GM12864 (cell line): ENCODE measurements at places on chromosomes 3 and 15.

DNA sequence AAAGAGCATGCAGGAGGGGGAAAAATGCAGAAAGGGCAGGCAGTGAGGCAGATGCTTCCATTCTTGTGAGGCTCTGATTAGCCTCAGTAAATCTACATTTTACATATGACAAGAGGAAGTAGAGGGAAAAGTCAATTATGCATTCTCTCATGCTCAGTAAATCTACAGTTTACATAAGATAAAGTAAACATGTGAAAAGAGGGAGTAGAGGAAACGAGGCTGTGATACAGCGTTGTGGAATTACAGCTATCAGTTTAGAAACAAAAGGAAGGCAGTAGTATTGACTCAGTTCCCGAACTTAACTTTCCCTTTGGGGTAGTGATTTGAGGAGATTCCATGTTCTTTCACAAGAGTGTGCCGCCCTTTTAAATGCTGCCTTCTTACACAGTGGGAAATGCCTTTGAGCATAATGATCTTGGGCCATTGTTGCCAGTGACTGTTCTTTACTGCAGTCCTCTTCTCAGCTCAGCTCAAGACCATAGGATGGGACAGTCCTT, 39.3 kb downstream of the OSTN start:
- no peak for DNase-seq

- DNase-seq: no peak
Measured at GRCh38 chr3:194421-194820, 2.1 kb upstream of the CHL1 start.

DNA sequence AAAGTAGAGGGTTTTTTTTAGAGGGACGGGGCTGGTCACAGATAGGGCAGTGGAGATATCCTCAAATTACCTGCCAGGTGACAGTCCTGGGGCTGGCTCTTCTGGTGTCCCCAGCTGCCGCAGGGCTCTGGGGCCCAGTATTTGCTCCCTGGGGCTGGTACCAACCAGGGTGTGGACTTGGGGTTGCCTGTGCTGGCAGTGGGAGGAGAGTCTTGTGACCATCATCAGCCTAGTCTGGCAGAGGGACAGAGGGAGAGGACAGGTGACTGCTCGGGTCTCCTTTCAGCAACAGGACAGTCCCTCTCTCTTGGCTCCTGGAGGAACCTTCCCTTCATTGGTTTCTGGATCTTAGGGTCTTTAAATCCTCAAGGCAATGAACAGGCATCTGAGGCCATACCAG, 7.9 kb upstream of the RPP14 start:
- no peak for DNase-seq

GRCh38 chr15:69161079-69161877, 843 bp downstream of the GLCE start:
- DNase-seq: no peak

- no peak for DNase-seq
Measured at GRCh38 chr3:59381282-59381681, 331.5 kb upstream of the CFAP20DC start.

- no peak for DNase-seq
Measured at GRCh38 chr3:40255532-40255931, 54.0 kb upstream of the EIF1B start.

GRCh38 chr3:53190659-53191058, 29.6 kb downstream of the PRKCD start:
- peak; percentile 76 for DNase-seq

DNA sequence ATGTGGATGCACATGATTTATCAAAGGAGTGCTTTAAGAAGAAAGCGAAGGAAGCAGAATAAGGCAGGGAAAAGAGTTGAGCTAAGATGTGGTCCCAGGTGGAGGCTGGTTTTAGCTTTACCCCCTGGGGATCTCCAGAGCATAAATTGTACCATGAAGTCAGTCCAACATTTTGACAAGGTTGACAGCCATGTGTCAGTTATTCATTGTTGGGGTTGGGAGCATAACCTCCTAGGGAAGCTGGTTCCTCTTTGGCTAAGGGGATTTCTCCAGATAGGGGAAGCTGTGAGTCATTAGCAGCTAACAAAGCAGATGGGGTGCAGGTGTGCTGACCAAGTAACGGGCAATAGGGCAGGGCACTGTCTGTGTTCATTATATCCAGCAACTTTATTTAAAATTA, 123.7 kb upstream of the IGSF10 start:
- DNase-seq: no peak

DNA sequence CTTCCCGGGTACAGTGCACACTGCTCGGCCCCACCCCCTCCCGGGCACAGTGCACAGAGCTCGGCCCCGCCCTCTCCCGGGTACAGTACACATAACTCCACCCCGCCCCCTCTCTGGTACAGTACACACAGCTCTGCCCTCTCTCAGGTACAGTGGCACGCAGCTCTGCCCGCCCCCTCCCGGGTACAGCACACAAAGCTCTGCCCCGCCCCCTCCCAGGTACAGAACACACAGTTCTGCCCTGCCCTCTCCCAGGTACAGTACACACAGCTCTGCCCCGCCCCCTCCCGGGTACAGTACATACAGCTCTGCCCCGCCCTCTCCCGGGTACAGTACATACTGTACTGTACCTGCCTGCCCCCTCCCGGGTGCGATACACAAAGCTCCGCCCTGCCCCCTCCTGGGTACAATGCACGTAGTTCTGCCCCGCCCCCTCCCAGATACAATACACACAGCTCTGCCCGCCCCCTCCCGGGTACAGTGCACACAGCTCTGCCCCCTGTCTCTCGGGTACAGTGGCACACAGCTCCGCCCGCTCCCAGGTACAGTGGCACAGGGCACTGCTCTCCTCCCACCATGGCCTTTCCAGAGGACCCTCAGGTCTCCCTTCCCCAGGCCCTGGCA, 16.4 kb upstream of the PRR20G start:
- DNase-seq: no peak

GRCh38 chr3:15822281-15822680, 24.5 kb upstream of the ANKRD28 start:
- DNase-seq: no peak

DNA sequence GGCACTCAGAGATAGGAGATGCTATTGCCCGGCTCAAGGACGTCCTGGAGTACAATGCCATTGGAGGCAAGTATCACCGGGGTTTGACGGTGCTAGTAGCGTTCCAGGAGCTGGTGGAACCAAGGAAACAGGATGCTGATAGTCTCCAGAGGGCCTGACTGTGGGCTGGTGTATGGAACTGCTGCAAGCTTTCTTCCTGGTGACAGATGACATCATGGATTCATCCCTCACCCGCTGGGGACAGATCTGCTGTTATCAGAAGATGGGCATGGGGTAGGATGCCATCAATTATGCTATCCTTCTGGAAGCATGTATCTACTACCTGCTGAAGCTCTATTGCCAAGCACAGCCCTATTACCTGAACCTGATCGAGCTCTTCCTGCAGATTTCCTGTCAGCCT, 26.4 kb downstream of the BCL2A1 start:
- DNase-seq: no peak

DNA sequence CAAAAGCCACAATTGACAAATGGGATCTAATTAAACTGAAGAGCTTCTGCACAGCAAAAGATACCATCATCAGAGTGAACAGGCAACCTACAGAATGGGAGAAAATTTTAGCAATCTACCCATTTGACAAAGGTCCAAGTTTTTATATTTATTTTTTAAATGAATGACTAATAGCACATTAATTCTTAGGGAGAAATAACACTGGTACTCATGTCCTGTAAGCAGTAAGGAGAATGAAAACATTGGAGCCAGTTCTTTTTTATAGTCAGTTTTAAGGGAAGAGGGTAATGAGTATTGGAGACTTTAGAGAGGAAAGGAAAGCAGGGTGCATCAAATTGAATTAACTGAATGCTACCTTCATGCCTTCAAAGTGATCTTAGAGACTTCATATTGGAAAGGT, 404.7 kb upstream of the TGFBR2 start:
- no peak for DNase-seq

- DNase-seq: no peak
Measured at GRCh38 chr3:45124352-45124751, 21.8 kb downstream of the CDCP1 start.

DNA sequence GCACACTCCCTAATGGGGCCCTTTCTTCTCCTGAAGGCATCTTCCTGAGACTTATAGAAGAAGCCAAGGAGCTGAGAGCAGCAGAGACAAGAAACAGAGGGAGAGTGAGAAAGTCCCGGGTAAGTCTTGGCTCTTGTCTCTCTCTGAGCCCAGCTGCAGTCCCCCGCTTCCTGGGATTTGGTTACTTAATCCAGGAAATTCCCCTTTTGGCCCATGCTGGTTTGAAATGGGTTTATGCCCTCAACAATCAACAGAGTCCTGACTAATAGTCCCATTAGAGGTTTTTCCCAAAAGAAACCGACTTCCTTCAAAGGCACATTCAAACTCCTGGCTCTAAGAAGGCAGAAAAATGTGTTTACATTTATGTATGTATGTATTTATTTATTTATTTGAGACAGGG, 22.0 kb downstream of the TMEM158 start:
- DNase-seq: no peak

DNA sequence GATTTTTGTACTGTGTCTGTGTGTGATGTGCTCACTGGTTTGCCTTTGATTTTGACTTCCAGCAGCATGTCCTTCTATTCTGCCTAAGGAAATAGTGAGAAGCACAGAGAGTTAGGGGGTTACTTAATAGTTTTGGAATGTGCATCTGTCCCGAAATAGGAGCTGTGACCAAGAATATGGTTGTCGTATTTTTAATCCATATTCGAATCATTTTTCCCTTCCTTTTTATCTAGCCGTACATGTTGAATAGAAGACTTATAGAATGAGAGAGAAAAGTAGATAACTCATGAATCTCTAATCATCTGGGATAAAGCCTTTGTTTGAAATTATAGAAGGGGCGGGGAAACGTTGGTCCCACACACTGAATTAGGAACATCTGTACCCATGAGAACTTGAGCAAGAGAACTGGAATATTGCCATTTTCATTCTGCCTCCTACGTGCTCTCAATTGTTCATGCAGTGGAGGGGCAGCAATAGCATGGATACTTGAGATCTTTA, 23.6 kb downstream of the CRTC3 start:
- DNase-seq: no peak

GRCh38 chr3:130820976-130821375, 72.9 kb upstream of the ATP2C1 start:
- DNase-seq: no peak

DNA sequence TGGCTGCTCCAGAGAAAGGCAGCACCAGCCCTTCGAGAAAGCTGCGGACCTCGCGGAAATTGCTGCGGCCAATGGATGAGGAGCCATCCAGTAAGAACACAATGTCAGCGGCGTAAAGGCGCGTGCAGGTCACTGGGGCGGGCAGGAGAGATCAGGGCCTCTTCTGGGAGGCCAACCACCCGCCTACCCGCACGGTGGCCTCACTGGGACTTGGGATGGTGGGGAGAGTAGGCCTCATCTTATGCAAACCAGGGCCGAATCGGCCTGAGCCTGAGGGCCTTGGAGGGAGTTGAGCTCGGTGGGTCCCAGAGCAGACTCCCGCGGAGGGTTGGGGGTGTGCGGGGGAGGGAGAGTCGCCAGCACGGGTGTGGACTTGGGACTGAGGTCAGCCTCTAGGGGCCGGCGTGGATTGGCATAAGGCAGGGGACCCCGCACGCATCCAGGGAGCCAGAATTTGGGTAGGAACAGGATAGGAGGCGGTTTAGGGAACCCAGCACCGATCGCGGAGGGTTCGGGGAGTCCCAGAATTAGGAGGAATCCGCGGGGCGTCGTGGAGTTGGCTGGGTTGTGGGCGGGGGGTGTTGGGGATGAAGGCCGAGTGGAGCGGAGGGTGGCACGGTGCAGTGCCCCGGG, 596 bp downstream of the COL7A1 start:
- no peak for DNase-seq

DNA sequence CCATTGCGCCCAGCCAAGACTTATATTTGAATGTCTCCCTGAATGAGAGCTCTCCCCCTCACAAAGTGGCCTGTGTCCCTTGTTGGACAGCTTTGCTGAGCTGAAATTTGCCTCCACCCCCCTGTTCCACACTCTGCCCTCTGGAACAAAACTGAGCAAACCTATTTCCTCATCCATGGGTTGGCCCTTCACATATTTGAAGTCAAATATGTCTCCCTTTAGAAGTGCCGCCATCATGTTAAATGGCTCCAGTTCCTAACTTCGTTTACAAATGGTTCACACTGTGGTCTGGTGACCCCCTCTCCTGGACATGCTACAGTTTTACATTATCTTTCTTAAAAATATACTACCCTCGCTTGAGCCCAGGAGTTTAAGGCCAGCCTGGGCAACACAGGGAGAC, 4.6 kb downstream of the PLIN1 start:
- DNase-seq: no peak
